ENCODE measurements at places on chromosomes 7 and 10.

DNA sequence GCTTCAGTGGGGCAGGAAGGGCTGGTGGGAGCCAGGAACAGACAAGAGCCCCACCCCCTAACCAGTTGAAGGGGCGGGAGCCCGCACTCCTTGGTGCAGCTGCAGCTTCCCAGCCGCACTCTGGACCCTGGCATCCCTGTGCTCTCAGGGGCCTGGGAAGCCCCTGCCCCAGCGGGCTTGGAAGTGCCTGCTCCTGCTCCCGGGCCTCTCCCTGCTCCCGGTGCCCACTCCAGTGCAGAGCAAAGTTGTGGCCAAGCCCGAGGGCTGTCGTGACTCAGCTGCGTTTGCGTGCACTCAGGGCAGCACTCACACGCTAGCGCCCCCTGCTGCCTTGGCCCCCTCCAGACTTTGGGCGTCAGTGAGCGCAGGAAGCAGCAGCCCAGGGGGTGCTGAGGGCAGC lies 883.8 kb downstream of the LRMDA start:
- no peak for DNase-seq

DNA sequence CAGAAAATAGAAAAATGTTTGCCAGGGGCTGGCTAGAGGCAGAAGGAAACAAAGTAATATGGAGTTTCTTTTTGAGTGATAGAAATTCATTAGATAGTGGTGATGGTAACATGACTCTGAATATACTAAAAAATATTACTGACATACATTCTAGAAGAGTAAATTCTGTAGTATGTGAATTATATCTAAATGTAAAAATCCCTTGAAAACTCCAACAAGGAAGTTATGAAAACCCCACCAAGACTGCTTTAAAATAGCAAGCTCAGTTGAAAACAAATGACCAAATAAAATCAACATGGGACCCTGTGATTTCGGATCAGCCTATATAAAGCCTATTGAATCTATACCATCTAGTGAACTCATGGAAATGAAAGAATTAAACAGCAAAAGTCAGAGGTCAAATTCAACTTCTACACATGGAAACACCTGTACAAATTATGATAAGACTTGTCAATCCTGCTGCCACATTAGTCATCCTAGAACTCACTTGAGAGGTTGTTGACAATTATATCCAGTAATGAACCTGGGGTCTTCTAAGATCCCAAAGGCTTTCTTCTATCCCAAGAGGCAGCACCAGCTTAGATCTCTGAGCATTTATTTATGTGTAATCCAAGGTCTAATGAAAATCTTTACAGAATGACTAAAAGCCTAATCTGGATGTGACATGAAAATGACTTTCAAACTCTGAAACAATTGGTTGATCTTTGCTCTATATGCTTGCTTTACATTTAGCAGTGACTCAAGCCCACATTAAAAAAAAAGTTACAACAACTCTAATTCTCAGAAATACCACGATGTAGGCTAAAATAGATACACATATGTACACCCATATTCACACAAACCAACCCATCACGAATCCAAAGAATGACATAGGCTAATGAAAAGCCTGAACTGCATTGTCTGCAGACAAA lies 59.3 kb downstream of the OSBPL3 start:
- no peak for DNase-seq

DNA sequence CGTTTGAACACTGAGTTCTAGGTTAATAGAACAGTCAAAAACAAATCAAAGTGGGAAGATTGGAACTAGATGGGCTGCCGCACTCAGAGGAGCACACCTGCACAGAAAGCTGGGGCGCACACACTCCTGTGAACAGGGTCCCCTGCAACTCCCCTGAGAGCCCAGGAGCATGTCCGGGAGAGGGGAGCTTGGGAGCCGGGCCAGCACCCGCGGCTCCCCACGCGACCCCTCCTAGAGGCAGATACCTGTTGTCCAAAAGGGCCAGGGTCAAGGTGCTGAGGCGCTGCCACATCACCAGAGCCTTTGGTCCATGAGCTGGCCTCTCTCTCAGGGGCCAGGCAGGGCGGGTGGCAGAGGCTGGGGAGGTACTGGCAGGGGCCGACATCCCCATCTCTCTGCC lies 5.6 kb downstream of the NKX6-2 start:
- no peak for DNase-seq

DNA sequence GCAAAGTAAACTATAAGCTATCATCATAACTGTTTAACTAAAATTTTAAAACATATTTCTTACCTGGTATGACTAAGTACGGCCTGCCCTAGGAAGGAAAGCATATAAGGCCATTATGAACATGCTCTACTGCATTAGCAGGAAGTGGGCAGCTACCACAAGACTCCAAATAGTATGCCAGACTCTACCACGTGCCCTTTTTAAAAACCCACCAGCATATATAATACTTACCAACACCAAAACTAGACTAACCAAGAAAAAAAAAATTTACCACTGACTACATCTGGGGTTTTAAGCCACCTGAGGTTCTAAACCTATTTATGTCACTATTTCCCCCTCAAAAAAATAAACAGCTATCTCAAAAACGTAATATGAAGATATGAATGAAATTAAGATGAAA lies 30.1 kb downstream of the NUDCD3 start:
- DNase-seq = peak; percentile 10

DNA sequence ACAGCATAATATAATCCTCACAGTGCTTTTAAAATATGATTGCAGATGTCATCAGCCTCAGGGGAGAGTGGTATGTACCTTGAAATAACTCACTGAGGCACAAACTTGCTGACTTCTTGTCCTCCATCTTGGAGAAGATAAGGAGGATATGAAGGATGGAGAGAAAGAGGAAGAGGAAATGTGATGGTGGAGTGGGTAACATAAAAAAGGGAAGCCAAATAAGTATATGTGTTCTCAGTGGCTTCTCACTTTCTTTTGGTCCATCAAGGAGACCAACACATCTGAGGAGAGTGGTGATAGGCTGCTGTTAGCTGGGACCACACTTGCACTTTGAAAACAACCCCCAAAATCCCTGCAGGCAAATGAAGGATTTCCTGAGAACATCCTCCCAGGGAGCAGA lies 21.6 kb upstream of the ZNF37A start:
- DNase-seq = no peak

DNA sequence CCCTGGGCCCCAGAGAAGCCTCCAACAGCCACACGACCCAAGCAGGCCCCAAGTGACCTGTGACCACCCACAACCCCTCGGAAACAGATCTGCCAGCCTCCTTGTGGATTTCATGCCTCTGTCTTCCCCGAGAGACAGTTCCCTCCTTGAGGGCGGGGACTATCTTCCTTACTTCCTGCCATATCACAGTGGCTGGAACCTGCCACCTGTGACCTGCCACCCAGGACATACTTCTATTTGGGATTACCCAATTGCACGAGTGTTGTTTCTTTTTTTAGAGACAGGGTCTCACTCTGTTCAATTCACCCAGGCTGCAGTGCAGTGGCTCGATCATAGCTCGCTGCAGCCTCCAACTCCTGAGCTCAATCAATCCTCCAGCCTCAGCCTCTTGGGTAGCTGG lies 25.9 kb downstream of the TNRC18 start:
- DNase-seq = no peak

DNA sequence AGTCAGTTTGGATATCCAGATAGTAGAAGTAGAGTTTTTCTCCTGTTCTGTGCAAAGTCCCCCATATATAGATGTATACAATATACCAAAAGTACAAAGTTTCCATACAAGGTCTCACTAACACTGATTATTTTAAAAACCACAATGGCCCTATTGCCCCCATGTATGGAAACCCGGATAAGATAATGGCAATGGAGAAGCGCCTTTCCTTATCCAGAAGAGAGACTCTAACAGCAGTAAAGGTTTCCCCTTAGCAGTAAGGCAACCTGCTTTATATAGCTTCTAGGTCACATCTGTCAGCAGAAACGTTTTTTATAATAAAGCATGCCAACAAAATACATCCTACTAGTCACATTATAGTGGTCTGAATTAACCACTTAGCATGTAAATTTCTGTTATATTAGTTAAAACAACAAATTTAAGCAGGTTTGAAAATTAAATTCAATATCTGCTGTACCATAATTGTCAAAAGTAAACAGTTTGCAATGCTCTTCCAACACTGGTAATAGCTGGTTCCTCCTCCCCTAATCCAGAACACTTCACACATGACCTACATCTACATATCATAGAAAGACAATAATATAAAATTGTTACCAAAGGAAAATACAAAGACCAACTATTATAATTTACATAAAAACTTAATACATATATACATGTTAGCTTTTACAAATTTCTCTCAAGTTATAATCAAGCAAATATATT lies 22.4 kb downstream of the USP6NL start:
- no peak for DNase-seq

DNA sequence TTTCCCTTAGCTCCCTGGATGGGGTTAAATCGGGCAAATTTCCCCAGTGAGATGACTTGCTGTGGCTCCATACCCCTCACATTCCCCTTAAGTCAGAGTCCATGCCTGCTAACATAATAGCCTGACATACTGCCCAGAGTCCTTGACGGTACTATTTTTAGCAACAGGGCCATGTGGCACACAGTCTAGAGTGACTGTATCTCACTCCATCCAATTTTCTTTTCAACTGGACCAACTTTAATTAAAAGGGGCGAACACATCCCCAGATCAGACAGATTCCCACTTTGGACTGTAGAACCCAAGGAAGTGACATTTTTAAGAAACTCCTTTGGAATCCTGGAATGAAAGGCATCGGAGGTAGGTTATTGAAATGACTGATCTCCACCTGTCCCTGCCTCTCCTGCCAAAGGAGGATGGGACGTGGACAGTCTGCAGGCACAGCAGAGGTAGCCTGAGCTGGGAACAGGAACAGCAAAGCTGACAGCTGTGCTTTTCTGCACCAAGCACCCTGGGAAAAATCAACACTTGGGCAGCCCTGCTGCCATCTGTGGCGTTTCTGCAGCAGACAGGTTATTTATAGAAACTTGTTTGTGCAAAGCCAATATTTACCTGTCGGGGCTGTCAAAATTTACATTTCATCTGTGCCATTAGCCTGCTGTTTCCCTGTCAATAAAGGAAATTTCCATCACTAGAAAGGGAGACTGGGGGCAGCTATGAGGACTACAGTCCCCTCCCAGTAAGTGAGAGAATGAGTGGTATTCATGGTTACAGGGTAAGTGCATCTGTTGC lies 221.5 kb upstream of the AOAH start:
- no peak for DNase-seq

DNA sequence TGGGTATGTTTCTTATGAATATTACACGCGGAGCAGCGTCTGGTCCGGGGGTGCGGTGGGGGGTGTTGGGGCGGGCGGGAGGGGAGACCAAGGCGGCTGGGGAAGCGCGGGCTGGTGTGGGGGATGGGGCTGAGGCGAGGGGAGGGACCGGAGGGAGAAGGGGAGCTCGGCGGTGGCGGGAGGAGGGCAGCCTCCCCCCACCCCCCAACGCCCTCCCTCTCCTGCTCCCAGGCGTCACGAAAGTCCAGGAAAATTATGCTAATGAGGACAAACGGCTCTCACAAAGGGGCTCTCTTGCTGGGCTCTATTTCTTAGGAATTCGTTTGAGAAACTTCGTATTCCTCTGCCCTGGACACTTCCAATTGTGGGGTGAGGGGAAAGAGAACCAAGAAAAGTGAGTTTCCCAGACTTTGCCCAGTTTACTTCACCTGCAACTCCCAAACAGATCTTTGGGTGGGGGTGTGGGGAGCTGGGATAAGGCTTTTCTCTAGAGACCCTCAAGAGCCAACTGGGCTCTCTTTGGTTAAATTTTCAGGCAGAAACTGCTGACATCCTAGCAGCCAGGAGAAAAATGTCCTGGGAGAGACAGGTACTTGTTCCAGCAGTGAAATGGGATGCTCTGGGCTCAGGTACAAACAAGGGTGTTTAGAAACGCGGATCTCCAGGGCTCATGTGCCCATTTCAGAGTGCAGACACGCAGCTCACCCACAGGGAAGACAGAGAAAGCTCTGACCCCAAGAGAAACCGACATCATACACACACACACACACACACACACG lies 11.7 kb upstream of the HOXA2 start:
- DNase-seq = no peak

- no peak for DNase-seq
Measured at GRCh38 chr10:77594471-77594783, 43.2 kb downstream of the KCNMA1 start.

DNA sequence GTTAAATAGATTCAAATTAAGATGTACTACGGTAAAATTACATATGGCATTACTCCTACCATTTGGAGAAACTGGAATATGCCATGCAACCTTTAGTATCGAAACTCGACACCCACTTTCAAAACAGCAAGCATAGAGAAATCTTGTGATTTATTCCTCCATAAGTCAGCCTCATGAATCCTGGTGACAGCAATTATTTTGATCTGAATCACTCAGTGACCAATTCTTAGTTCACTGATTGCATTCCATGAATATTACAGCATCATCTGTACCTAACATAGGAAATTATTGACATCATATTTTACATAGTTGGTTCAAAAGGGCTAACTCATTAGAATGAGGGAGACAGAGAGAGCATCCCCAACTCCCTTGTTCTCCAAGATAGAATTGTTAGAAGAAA lies 89.6 kb downstream of the CACNB2 start:
- DNase-seq = no peak

GRCh38 chr10:75828413-75828812 lies 397.0 kb downstream of the LRMDA start:
- DNase-seq = no peak

- DNase-seq = no peak
Measured at GRCh38 chr7:30556840-30557239, 37.8 kb upstream of the GARS1 start.

DNA sequence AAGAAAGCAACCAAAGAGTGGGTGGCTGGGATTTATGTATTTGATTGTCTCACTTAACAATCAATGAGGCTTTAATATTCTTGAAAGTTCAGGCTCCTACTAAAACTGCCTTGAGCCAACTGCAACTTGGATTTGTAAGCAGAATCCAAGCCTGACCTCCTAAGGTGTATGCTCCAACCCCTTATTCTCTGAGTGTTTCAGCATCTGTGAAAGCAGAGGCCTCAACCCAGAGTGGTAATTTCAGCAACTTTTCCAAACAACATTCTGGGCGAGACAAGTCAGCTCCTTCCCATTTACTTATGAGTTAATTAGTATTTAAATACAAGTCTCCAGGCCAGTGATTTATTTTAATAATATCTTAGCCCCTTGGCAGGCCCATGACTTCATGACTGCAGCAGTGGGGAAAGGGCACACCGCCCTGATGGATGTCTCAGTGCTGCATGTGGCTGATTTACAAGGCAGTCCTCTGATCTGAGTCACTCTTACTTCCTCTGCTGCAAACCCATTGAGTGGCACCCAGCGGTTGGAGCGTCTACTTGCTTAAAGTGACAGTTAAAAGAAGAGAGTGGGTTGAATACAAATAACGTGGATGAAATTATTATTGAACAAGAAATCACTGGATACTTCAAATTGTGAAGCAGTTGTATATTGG lies 209.1 kb downstream of the TRIL start:
- no peak for DNase-seq

- DNase-seq = no peak
Measured at GRCh38 chr10:104127411-104127810, 5.4 kb downstream of the SFR1 start.

- no peak for DNase-seq
Measured at GRCh38 chr10:110901954-110902819, 16.8 kb downstream of the BBIP1 start.

DNA sequence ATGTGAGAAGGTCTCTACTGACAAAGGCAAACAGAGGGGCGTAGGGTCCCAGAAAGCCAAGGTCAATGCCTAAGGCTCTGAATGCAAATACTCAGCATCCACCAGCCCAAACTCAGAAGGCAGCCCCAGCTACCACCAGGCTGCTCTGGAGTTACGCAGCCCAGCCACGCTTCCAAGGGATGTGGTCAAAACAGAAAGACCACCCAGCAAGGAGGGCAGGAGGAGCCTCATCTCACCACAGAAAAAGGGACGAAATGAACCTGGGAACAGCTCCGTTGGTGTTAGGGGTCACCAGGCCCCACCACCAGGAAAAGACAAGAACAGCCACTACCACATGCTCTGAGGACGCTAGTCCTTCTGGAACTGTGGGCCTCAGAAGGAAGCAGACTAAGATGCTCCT lies 65.1 kb downstream of the CTBP2 start:
- DNase-seq = no peak

Data from stimulated activated CD8-positive, alpha-beta memory T cell treated with anti-CD3 and anti-CD28 coated beads, Interleukin-12 subunit alpha, Interleukin-12 subunit beta, amount 100 ng/mL, for 4 hours (primary cell).